AG20443 (cell line): ENCODE measurements at places on chromosomes 7 and 10.
A peak's percentile ranks its signal among the peaks of the same experiment; 100 is the strongest.

GRCh38 chr7:22781230-22781711, 41.4 kb downstream of the TOMM7 start:
- peak; percentile 64 for DNase-seq

- no peak for DNase-seq
These were observed 381.6 kb downstream of the PARD3 start for GRCh38 chr10:34433241-34434076.

DNA sequence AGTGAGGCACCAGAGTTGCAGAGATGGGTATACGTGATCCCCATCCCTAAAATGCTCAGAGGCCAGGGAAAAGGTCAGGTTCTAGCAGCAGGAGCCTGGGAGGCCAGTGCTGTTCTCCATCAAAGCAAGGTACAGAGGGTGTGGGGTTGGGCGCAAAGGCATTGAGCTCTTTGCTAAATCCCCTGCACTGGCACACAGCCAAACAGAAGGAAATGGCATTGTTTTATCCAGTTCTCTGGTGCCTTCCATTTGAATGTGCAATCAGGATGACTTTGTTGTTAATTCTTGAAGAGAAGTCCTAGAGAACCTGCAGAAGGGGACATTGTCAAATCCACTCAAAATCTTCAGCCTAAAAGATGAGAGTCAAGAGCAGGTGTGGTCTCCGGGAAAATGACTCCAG, 111.3 kb upstream of the CHST15 start:
- no peak for DNase-seq

DNA sequence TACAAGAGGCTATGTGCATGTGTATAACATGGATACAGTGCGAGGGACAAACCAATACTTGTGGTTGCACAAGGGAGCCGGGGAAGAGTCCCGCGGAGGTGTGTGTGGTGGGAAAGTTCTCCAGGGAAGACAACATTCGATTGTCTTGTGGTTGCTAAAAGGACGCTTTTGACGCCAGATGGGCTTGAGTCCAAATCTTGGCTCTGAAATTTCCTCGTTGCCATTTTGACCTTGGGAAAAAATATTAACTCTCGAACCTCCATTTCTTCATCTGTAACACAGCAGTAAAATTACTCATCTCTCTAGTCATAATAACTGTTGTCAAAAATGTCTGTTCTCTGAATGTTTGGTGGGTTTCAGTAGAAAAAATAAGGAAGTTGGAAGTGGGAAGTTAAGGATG, 16.5 kb downstream of the PLXDC2 start:
- DNase-seq = no peak

GRCh38 chr7:51640841-51641240, 324.2 kb upstream of the COBL start:
- DNase-seq = no peak

DNA sequence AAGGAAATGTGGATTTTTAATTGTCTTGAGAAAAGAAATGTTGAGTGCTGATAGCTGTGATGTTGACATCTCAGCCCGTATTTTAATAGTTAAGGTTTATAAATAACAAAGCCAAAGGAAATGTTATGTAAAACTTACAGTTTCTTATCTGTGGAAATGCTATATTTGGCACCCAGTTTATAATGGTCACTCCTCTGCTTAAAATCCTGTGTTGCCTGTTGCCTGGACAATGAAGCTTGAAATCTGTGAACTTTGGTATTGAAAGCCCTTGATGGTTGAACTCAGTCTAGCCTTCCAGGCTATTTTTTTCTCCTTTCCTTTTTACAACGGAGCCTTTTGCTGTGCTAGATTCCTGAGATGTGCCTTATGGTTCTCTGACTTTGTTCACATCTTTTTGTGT, 46.5 kb downstream of the MCU start:
- no peak for DNase-seq

DNA sequence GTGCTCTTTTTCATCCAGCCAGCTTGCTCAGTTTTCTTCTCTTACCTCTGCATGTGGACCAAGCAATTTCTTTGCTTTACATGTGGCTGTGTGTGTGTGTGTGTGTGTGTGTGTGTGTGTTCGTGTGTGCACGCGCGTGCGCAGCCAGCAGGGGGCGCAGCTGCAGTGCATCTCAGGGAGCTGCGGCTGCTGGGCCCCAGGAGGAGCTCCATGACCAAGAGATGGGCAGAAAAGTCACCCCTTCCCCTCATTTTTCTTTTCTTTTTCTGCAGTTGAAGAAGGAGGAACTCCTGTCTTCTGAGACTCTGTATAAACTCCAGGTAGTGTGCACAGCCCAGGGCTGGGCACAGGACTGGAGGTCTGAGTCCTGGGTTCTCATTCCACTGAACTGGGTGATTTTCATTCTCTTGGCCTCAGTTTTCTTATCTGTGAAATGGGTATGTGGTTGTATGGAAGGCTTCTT, 41.8 kb downstream of the BLNK start:
- peak; percentile 57 for DNase-seq

DNA sequence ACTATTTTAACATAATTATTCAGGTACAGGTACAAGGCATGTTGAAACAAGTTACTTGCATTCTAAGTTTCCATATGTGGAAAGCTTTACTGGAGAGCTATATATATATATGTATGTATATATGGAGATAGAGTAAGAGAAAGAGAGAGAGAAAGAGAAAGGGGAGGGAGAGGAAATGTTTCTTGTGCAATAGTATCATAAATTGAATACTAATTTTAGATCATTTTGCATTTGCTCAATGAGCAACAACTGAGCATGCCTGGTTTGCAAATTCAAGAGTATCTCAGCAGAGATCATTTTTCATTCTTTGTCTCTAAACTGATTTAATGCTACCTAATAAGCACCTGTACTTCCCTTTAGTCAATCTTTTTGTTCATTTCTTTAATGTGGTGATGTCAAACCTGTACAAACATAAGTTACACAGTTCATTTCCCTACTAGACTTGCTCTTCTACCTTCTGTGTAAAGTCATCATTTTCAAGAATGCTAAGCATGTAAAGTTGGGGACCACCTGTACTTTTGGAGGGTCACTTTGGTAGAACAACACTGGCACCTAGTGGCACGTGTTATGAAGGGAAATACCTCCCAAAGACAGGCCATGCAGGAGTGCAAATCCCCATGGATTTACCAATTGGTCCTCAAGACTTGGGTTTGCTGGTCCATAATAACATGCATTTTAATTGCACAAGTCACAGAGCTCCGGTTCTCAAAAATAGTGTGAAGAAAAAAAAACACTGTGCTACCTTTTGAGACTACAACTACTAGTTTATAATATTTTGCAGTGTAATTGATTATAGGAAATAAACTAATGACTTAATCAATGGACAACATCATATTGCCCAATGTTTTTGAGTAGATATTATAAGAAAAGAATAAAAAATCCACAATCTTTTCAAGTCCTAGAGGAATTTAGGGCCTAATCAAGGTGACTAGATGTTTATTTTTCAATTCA, 431.2 kb upstream of the IGFBP3 start:
- DNase-seq = peak; percentile 77

GRCh38 chr10:51386248-51386885, 312.1 kb downstream of the PRKG1 start:
- no peak for DNase-seq

- no peak for DNase-seq
These were observed 192.3 kb downstream of the REEP3 start for GRCh38 chr10:63713191-63714144.

DNA sequence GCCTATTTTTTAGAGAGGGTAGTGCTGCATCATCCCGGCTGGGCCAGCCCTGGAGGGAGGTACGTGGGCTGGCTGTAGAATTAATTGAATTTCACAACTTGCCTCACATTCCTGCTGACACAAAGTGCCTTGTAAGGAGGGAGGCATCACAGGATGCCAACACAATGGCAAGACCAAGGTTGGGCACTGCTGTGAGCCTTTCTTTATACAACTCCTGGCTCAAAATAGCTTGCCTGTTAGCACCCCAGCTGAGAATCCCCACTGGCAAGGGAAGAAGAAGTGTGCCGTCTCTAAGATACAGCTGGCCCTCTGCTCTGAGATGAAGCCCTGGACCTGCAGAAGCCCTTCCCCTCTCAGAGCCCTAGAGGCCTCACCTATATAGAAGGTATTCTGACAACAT, 873.9 kb downstream of the GRID1 start:
- no peak for DNase-seq

DNA sequence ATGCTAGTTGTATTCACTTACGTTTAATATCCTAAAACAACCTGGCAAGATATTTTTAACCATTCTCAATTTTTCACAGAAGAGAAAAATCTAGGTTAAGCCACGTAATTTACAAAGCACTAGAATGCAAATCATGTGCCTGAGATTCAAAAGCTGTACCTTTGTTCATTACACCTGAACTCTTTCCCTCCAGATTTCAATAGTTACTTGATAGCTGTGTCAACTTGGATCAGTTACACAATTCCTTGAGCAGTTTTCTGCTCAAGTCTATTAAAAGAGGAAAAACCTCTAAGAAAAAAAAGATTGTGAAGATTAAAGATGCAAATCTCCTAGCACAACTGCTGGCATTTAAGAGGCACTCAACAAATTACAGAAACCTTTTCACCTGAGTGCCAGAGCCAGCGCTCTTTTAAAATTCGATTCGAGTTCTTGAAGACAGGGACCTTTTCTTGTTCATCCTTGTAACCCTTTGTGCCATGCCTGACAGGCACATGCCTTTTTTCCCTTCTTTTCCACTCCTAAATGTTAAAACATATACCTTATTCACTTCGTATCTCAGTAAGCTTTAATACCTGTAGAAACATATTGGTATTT, 886 bp downstream of the NSUN6 start:
- no peak for DNase-seq

DNA sequence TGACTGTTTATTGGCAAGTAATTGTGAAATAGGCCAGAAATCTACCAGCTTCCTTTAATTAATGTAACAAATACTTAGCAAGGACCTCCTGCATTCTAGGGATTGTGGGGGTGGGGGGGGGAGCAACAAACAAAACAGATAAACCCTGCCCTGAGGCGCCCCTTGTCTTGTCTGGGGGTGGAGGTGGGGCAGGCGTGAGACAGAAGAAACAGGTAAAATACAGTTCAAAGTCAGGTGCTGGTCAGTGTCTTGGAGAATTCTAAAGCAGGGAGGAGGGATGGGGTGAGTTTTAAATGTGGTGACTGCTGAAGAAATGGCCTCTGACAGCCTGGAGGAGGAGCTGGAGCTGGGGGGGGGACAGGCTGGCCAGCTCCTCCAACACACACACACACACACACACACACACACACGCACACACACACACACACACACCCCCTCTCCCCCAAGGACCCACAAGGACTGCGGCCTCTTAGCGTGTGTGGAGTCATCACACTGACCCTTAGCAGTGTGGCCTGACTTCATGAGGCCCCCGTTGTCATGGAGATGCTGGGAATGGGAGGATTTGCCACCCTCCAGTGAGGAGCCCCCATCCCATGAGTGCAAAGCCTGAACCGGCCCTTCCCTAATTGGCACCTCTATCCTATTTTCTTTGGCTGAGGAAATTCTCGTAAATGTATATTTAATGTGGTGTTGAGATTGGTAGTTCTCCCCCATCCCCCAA, 190.4 kb downstream of the MGMT start:
- DNase-seq = no peak

DNA sequence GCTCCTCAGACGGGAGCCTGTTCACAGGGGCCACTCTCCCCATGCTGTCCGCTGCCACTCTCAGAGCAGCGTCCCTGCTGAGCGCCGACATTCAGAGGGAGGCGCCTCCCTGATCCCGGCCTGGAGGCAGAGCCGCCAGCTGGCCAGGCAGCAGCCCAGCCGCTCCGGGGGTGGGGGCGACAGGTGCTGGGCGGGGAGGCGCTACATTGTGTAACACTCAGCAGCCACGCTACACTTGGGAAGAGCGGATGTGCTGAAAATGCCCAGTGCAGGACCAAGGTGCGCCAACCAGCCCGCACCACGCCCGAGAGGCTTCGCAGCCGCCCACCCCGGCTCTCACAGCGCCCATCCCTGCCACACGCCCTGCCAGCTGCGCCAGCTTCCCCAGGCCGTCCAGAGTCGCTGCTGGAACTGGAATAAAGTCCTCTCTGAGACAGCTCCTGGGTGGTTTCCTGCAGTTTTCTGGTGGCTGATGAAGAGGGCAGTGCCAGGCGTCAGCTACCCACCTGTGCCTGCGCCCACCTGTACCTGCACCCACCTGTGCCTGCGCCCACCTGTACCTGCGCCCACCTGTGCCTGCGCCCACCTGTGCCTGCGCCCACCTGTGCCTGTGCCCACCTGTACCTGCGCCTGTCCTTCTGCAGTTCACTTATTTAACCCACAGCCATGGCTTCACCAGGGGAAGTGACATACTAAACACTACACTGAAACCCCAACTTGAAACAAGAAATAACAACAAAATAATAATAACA, 25.7 kb downstream of the STK32C start:
- no peak for DNase-seq

DNA sequence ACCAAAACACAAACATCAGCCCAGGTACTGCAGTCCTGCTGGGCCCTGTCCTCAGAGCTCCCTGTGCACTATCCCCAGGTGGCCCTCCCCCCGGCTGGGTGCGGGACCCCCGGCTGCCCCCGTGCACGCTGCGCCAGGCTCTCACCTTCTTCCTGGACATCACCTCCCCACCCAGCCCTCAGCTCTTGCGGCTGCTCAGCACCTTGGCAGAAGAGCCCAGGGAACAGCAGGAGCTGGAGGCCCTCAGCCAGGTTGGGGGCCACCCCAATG, 14.3 kb downstream of the ATG9B start:
- DNase-seq = no peak

DNA sequence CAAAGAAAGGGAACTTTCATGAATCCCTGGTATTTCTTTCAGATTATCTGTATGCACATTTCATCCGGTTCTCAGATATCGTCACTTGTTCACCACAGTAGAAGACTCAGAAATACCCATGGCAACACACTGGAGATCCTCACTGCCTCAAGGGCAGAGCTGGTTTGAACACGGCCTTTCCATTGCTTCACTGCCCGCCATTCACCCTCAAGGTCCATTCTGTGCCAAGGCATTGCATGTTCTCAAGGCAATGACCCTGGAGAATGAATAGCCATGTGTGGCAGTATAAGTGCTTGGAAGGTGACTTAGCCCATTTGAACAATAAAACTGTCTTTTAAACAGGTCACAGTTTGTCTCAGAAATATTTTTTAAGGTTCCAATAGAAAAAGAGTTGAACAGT, 606.5 kb downstream of the IPMK start:
- no peak for DNase-seq

GRCh38 chr7:156470399-156471320, 169.9 kb upstream of the RNF32 start:
- no peak for DNase-seq

GRCh38 chr7:43309706-43310022, 197.2 kb downstream of the HECW1 start:
- no peak for DNase-seq

DNA sequence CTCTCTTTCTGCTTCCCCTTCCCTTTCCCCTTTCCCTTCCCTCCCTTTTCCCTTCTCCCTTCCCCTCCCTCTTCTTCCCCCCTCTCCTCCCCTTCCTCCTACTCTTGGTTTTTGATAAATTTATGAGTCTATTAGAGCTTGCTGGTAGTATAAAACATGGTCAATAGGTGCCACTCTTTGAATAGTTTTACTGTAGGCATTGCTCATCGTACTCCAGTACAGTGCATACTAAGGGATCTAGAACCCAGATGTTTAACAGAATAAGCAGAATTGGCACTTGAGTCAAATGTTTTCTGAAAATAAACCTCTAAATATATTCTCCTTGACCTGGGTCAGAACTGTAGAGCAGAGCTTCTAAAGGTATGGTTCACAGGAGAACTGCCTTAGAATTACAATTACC, 126.7 kb downstream of the SORCS3 start:
- DNase-seq = no peak

- no peak for DNase-seq
These were observed 394.2 kb downstream of the PLXNA4 start for GRCh38 chr7:132181946-132182685.

- peak; percentile 53 for DNase-seq
These were observed 256.7 kb downstream of the AGMO start for GRCh38 chr7:15305002-15305600.
